ENCODE measurements at places on chromosomes 6 and 20.

DNA sequence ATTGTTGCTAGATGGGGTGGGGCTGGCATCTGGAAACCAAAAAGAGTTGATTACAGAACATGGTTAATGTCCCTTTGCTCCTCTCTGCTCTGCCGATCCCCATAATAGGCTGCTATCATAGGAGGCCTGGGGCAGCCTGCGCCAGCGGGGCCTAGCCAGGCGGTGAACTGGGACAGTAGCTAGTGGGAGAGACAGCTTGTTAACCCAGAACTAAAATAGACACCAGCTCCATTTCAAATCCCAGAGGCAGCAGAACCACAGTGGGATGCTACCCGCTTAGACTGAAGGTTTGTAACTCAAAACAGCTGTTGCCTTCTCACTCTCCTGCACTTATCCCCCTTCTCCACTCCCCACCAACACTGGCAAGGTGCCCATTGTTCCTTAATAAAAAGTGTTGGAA, 98.5 kb downstream of the SSR1 start:
- no peak for DNase-seq

DNA sequence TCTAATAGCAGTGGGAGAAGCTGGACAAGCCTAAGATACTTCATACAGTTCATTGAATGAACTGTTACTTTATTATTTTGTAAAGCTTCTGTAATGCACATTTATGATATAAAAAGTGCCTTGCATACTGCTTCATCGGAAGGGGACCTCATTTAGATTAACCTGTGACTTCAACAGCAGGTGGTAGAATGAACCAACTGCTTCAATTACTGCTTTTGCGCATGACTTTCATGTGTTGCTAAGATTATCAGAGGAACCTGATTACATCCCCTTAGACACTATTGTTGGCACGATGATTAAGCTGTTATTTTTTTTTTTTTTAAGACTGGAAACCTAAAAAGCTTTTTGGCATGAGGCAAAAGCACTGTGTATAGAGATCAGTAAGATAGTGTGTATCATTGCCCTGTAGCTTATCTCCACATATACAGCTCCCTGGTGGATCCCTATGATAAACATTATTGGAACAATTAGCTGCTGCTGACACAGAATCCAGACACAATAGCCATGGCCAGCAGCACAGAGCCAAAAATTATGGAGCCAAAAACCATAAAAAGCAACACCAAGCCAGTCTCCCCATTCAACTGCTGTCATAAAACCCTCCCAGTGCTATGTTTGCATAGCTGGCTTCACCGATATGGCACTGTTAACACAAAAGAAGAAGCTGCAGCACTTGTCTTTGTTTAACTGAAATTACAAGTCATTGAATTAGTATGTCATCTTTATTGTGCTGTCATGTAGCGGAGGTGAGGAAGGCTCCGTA, 731.6 kb upstream of the MMS22L start:
- DNase-seq = no peak

GRCh38 chr20:20547221-20547875, 165.1 kb downstream of the RALGAPA2 start:
- DNase-seq = no peak

DNA sequence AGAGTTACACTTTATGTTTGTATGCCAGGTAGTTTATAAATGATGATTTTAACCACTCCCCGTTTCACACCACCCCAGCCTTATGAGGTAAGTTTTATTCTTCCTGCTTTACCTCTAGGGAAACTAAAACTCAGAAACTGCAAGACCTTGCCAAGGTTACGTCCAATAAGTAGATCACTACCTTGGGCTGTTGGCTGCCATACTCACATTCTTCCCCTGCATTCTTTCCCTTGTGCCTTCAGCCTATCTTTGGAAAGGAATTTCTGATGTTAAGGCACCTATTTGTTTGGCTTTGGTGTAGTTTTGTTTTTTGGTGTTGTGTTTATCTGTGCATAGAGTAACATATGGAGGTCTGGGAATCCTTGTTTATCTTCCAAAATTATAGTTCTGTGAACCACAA, 122.1 kb downstream of the UST start:
- DNase-seq = no peak

DNA sequence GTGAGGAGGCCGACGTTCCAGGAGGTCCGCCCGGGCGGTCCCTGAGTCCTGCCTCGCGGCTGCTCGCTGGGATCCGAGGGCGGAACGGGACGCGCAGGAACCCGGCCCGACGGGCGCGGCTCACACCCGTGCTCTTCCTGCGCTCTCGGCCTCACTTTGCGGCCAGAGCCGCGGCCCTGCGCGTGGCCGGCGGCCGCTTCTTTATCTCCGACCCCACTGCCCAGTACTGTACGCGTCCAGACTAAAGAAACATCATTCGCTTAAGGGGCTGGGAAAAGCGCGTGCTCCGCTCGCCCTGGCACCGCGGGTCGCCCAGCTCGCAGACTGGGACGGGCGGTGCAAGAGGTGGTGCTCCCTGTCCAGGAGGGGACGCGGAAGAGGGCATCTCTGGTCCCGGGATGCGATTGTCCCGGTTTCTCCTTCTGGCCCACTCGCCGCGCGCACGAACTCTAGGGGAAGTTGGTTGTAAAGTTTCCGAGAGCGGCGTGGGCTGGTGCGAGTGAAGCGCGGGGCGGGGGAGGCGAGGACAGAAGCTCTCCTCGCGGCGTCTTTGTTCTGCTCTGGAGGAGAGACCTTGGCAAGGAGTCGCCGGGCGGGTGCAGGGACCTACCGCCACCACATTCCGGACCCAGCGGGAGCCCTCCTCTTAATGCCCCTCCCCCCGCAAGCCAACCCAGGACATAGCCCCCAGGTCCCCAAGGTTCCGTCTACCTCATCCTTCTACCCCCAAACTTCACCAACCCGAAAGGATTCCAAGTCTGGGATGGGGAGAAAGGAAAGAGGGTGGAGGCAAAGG, 71.0 kb downstream of the SOX4 start:
- DNase-seq = no peak

- no peak for DNase-seq
These were observed 29.4 kb downstream of the THBS2 start for GRCh38 chr6:169224185-169224695.

- no peak for DNase-seq
These were observed 434.9 kb upstream of the SULF2 start for GRCh38 chr20:48220033-48220633.

- DNase-seq = no peak
These were observed 34.3 kb downstream of the SLC22A23 start for GRCh38 chr6:3422435-3423070.

DNA sequence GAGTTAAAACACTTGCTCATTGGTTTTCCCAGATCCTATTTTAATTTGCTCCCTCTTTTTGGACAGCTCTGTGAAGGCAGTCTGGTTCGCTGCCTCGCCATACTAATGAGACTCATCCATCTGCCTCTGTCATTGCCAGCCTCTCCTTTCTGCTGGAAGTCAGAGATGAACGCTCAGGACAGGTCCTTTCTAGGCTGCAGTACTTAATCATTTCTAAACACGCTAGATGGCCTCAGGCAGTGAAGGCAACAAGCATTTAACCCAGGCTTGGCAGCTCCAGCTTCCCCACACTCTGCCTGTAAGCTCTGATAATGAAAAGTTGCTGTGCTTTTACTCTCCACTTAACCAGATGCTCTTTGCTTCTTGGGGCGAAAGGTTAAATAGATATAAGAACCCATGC, 286.7 kb upstream of the POU3F2 start:
- DNase-seq = no peak

- no peak for DNase-seq
These were observed 47.5 kb upstream of the PROKR2 start for GRCh38 chr20:5364136-5364821.

DNA sequence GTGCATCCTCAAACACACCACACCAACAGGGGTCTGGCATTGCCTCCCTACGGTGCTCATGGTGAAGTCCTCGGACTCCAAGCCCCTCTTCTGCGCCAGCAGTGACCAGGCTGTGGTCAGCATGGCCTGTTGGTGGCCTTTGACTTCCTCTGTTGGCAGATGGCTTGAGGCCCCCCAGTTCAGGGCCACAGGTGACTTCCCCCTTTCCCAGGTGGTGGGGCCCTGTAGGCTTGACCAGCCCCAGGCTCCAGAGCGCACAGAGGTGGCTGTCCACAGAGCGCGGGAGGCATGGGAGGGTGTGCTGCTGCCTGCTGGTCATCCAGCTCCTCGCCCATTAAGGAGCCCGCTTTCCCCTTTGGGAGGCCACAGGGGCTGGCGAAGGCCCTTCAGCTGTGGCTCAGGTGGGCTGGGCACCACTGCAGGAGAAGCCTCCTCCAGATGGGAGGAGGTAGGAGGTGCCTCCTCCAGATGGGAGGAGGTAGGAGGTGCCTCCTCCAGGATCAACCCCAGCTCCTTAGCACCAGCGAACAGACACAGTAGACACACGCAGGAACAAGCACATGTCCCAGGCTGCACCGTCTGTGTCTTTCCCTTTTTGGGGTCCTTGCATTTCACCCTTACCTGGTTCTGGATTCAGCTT, 52.1 kb upstream of the BHLHE23 start:
- no peak for DNase-seq

GRCh38 chr20:53708129-53708968, 114.7 kb upstream of the ZNF217 start:
- DNase-seq = no peak

GRCh38 chr6:18513253-18513798, 126.2 kb downstream of the RNF144B start:
- DNase-seq = no peak

Data from smooth muscle cell of the brain vasculature (primary cell).